Omental fat pad (tissue), 4 donors: ENCODE measurements at places on chromosomes 5 and 9.

GRCh38 chr5:140986117-140986521 is 19.8 kb downstream of the PCDHAC2 start:
- DNase-seq, result no peak

DNA sequence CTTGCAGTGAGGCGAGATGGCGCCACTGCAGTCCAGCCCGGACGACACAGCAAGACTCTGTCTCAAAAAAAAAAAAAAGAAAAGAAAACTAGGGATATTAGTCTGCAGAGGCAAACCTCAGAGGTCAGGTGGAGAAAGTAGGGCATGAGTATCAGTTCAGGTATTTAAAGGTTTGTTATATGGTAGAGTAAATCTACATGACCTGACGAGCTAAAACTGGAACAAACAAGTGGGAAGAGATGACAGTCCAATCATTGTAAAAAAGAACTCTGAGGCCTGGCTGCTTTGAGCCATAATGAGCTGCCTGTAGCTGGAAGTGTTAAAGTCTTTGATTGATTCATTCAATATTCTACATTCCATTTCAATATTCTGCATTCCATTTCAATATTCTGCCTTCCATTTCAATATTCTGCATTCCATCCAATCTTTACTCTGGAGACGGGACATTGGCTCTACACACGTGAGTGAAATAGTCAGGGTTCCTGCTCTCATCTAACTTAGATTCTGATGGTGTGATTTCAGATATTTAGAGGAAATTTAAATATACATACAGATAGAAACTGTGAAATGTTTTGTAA is 28.9 kb upstream of the GRAMD2B start:
- DNase-seq, result no peak

GRCh38 chr5:124980163-124980941 is 233.9 kb upstream of the ZNF608 start:
- no peak for DNase-seq

DNA sequence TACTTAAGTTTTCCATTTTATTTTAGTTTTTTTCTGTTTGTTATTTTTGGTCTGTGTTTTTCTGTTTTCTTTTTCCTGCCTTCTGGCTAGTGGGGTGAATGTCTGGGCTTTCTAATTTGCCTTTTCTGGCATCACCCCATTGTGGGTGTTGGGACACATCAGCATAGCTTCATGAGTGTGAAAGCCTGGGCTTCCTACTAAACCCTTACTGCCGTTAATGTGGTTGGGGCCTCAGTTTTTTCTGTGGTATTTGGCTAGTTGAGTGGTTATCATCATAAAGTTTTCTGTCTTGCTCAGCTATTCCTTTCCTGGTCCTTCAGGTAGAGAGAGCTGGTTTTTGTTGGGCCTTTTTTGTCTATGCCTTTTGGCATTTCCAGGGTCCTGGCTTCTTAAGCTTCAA is 21.4 kb downstream of the C5orf47 start:
- DNase-seq, result no peak

DNA sequence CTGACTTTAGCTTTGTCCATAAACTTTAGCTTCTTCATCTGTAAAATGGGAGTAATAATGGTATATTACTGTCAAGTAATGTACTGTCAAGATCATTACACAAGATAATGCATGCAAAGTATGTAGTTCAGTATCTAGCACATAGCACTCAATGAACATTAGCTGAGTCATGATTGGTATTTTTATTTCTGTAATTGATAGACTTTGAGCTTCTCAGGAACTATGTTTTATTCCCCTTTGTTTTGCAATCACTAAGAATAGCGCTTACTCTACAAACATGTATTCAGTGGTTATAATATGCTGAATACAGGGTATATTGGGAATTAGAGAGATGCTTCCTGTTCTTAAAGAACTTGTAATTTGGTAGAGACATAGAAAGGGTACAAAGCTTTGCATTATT is 142.3 kb upstream of the KLF9 start:
- no peak for DNase-seq

GRCh38 chr9:94649100-94649819 is 9.9 kb upstream of the FBP1 start:
- DNase-seq, result no peak

DNA sequence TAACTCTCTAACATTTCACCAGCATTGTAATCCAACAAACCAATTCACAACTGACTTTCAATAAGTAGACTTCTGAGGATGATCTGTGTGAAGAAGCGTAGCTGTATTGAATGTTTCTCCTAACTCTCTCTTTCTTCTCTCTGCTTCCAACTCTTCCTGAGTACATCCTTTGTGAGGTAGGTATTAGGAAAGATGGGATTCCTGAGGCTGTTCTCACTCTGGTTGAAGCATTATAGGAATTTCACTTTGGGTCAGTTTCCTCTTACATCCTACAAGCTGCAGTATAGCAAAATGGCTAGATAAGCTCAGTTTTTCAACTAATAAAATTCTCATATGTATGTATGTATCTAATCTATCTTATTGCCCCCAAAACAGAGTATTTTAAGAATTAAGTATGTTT is 702.8 kb downstream of the CETN3 start:
- DNase-seq, result no peak

GRCh38 chr9:127166111-127166510 is 43.7 kb upstream of the ANGPTL2 start:
- DNase-seq, result no peak

DNA sequence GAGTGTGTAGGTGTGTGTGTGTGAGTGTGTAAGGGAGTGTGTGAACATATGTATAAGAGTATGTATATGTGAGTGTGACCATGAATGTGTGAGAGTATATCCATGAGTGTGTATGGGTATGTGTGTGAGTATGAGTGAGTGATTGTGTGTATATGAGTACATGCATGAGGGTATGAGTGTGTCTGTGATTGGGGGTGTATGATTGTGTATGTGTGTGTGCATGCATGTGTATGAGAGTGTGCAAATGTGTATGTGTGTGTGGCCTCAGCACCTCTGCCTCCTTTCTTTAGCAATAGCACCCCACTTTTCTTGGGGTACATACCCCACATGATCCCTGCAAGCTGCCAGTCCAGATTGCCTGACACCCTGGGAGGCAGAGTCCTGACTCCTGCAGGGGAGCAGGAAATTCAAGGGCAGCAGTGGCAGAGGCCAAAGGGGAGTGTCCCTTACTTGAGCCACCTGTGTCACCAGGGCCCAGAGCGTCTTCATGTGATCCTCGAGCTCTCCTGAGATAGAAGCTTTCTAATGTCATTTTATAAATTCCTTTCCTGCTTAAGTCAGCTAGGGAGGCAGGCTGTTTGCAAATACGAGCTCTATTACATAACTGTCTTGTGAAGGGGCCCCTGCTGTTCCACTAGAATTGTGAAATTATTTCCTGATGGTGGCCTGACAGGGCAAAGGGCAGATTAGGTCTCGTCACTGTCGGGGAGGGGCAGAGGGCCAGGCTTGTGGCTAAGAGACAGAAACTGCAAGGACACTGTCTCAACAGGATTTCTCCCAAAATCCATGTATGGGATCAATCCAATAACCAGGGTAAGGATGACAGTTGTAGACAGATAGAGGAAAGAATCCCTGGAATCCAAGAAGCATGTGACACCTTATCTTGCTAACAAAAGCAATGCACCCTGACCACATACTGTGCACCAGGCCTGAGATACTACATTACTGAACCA is 389.1 kb downstream of the GADD45G start:
- no peak for DNase-seq

GRCh38 chr5:166719991-166720390 is 1571.5 kb upstream of the WWC1 start:
- no peak for DNase-seq

- no peak for DNase-seq
Measured at GRCh38 chr5:180649297-180650039, at the start of gene FLT4. Gene FLT4, minus strand, starts transcription at chr5:180649600. Its CDS starts 55 bp downstream, at chr5:180649545.

DNA sequence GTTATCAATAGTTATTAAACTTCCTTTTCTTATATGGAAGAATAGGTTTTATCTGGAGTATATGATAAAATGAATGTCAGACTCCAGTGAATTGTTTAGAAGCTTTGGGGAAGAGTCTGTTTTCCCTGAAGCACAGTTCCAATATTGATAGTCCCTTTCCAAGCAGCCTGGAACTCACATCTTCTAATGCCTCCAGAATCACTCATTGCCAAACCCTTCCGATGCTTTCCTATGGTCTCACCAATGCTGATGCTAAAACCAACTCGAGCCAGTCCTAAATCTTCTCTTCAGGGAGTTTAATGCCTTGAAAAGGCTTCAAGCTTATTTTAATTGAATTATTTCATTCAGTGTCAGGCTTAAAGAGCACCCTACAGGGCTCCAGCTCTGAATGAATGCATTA is 121.2 kb downstream of the PTTG1 start:
- DNase-seq, result no peak

GRCh38 chr5:59553992-59554391 is 339.5 kb downstream of the PDE4D start:
- DNase-seq, result no peak

DNA sequence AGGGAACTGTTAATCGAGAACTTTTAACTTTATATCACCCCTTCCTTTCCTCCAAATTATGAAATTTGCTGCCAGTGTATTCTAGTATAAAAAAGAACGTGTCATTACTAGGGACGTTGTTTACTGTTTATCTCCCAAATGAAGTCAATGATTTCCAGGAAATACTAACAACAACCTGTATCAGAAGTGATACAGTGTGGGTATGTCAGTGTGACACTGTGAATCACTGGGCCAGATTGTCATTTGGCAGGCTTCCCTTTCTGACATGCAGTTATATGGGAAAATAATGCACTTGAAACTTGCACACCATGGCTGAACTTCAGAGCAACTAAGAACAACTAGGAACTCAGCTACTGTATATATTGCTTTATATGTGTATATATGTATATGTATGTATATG is 12.6 kb downstream of the ZNF462 start:
- no peak for DNase-seq

DNA sequence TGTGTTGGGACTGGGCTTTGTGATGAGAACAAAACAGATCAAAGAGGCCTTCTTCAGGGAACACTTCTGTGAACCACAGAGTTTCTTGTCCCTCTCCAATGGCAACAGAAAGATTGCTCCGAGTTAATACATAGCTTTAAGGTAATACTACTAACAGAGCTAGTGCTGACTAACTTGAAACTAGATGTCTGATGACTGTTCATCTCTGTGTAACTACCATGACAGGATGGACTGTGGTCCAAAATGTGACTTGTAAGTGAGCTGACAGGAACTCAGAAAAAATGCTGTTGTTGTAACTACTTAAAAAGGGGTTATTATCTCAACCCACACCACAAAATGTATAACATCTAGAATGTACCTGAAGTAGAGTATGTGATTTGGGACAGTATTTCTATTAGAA is 630.2 kb upstream of the DMAC1 start:
- no peak for DNase-seq

GRCh38 chr9:134962973-134963364 is 45.3 kb upstream of the FCN1 start:
- no peak for DNase-seq

- DNase-seq, result no peak
Measured at GRCh38 chr5:136819526-136820302, 454.4 kb upstream of the TRPC7 start.

DNA sequence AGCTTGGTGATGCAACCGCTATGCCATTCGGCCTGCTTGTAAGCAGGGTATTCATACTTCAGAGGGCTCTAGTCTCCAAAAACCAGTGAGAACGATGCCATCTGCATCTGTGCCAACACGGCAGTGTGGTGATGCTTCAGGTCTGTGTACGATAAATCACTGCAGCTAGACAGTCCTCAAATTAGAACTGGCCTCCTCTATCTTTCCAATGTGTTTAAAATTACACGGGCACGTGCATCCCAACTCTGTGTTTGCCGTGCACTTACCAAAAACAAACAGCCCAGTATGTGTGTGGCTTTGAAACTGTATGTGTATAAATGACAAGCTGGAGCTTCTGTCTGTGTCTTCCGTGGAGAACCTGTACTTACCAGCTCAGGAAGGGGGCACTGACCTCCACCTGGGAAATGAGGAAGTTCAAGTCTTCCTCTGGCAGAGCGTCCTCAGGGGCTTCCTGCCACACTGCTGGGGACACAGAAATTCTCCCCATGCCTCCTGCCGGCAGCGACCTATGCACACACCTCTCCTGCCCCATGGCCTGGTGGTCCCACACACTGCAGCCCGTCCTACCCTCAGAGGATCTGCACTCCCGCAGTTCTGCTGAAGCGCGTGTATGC is 12.3 kb downstream of the MED10 start:
- DNase-seq, result no peak

- no peak for DNase-seq
Measured at GRCh38 chr5:167790462-167791260, 500.8 kb upstream of the WWC1 start.

- no peak for DNase-seq
Measured at GRCh38 chr5:171872666-171873065, 87.0 kb downstream of the SMIM23 start.

DNA sequence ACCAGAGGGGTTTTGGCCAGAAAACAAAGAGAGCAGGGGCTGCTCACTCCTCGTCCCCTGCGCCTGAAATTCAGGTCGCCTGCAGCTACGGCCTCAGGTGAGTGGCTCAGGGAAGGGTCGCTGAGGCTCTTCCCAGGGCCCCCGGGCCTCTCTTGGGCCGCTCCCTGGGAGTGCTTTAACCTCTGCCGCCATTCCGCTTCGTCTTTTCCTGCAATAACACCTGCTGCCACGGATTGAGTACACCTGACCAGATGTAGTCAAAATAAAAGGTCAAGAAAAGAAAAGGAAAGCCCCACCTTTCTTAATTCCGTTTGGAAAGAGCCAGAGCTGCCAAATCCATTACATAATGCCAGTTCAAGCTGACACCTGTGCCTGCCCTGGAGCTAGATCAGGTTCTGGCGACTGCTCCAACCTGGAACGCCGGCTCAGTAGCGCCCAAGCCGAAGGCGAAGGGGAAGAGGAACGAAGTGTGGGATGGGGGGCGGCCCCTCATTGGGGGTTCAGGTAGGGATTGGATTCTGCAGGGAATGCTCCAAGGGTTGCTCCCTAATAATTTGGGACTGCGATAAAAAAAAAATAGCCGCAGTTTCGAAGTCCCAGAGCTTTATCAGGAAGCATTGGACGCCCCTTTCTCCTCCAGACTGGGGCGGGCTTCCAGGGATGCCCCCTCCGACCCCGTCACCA is 193.9 kb downstream of the MEF2C start:
- no peak for DNase-seq

- no peak for DNase-seq
Measured at GRCh38 chr5:145825751-145826180, 9.4 kb downstream of the PRELID2 start.

- DNase-seq, result no peak
Measured at GRCh38 chr5:151138114-151138513, 19.5 kb downstream of the ANXA6 start.

DNA sequence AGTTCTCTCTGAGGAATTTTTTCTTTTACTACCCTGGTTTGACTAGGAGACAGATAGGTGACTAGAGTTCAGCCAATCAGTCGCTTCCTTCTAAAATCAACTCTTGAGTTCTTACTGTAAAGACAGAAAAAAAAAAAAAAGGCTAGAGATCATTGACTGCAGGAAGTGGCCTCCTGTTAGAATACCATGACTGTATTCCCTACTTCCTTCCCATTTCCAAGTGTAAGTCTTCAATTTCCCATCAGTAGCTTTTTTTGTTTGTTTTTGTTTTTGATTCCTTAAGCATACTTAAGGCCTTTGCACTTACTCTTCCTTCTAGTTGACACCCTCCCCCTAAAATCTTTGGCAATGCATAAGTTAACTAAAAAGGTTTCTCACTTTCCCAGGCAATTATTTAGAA is 154.3 kb downstream of the HMHB1 start:
- no peak for DNase-seq

- no peak for DNase-seq
Measured at GRCh38 chr5:35458824-35459207, 158.8 kb upstream of the SPEF2 start.
